ENCODE measurements at places on chromosomes 13 and 19.

DNA sequence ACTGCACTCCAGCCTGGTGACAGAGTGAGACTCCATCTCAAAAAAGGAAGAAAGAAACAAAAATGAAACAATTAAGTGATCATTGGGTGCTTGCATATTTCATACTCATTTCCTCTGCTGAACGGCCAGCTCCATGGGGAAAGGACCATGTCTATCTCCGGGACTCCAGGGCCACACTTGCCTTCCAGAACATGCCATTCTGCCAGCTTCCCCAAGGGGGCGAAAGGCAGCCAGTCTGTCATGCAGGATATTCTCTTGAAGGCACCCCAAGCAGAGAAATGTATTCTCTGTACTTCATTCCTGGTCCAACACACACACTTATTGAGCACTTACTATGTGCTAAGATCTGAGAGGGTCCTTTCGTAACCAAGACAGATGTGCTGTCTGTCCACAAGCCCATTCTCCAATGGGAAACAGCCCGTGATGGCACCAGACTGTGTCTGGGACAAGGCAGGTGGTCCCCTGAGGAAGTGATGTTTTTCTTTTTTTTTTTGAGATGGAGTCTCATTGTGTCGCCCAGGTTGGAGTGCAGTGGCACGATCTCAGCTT, 10.2 kb upstream of the CARM1 start:
- DNase-seq, result no peak

DNA sequence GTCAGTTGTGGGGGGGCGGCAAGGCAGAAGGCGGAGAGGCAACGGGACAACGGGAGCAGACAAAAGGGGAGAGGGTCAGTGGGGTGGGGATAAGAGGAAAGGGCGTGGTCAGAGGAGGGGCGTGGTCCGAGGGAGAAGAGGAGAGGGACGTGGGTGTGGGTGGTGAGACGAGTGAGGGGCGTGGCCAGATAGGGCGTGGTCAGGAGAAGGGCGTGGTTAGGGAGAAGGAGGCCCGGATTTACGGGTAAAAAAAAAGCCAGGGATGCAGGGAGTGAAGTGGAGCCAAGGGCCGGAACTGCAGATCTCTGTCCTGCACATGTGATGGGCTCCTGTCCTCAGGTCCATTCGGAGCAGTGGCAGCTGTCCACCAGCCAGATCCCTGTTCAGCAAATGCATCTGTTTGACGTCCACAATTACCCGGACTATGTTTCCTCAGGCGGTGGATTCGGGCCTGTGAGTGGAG, 21.5 kb downstream of the CPT1C start:
- DNase-seq, result no peak

DNA sequence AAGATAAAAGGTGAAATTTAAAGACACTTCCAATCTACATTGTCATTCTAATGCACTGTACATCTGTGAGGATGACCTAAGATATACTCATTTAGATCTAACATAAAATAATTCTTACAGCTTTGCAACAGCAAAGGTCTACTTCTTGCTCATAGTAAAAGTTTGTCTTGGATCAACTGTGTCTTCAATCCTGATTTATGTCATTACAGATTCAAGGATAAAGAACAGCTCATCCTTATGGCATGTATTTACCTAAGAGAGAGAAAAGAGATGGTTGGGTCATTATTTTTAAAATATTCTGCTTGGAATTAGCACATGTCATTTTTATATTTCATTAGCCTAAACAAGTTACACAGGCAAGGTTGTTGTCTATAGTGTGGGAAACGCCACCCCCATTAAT, 2193.1 kb downstream of the PCDH9 start:
- no peak for DNase-seq

DNA sequence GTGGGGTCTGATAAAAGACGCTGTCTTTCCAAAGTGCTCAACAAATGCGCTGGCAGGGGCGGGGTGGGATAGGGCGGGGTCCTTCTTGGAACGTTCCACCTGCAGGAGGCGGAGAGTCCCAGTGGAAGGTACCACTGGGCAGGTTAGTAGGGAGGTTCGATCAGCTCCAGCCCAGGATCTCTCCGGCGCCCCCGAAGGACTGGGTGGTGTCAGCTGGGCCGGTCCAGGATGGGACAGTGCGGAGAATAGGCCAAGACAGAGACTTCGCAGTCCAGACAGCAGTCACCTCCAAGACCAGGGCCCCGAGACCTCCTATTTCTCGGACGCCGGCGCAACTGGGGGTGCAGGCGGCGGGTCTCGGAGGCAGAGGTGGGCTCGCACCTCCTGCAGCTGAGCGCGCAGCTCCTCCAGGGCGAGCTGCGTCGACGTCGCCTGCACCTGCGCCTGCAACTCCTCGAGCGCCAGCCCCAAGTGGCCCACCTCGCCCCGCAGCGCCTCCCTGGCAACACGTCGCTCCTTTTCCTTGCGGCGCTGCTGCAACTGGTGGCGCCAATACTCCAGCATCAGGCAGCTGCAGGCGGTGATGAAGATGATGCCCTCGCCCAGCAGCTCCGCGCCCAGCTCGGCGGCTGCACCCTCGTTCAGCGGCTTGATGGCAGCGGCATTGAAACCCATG, 21.6 kb downstream of the VASP start:
- DNase-seq, result no peak

DNA sequence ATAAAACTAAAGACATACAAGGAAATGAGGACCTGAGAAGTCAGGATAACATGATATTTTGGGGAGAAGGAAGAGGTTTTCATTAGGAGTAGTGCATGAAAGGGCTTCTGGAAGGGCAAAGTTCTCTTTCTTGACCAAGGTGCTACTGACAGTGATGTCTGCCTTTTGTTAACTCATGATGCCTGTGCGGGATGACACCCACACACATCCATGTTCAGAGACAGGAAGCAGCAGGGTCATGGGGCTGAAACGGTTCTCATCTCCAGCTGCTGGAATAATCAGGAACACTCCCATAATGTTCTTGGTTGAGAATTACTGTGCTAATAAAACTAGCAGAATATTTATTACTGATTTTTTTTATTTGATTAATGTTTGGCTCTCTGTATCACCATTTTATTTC, 29.1 kb downstream of the KCNC3 start:
- no peak for DNase-seq

- peak; percentile 19 for DNase-seq
These were observed 9.8 kb downstream of the CLEC4M start for GRCh38 chr19:7772752-7773291.

- DNase-seq, result no peak
These were observed 1.6 kb upstream of the BEST2 start for GRCh38 chr19:12749938-12750521.

- no peak for DNase-seq
These were observed 746.4 kb downstream of the PCDH9 start for GRCh38 chr13:66483712-66484111.

DNA sequence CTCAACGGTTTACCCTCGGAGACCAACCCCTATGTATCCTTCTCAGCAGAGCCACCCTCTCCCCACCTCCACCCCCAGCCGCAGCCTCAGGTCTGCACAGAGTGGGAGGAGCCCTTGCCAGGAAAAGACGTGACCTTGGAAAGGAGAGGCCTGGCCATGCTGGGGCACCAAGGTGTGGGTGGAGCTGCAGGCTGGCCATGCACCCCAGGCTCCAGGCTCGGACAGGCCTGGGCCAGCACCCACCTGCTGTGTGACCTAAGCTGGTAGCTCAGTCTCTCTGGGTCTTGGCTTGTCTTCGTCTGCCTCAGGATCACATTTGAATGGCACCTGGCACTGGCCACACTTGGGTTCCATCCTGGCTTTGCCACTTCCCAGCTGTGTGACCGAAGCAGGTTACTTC, 29.5 kb downstream of the CCDC8 start:
- no peak for DNase-seq

GRCh38 chr13:25876247-25876646, 175.6 kb downstream of the SHISA2 start:
- DNase-seq, result no peak

GRCh38 chr13:42215578-42216421, 56.2 kb upstream of the AKAP11 start:
- no peak for DNase-seq

GRCh38 chr13:113794764-113795173, 35.7 kb downstream of the TMEM255B start:
- no peak for DNase-seq

DNA sequence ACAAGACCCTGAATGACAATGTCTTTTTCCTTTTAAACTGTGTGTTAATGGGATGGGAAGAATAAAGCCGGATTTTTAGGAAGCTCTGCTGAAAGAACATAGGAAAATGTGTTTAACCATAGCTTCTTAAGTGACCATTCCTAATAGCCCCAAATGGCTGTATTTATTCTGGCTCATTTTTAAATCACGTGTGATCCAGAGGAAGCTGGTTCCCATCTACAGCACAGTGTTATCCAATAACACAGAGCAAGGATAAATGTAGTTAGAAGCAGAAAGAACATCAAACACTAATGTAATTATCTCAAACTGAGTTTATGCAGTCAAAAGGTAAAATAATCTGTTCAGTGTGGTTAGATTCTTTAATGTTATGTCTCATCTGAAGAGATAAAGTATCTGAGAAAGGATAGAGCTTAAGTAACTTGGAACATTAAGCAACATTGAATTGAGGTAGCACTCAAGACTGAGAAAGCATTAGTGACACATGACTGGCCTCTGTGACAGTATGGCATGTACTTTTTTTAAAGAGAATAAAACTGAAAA, 853.3 kb downstream of the GPC5 start:
- no peak for DNase-seq

- DNase-seq, result no peak
These were observed 622 bp downstream of the RASA3 start for GRCh38 chr13:114131583-114132418.

DNA sequence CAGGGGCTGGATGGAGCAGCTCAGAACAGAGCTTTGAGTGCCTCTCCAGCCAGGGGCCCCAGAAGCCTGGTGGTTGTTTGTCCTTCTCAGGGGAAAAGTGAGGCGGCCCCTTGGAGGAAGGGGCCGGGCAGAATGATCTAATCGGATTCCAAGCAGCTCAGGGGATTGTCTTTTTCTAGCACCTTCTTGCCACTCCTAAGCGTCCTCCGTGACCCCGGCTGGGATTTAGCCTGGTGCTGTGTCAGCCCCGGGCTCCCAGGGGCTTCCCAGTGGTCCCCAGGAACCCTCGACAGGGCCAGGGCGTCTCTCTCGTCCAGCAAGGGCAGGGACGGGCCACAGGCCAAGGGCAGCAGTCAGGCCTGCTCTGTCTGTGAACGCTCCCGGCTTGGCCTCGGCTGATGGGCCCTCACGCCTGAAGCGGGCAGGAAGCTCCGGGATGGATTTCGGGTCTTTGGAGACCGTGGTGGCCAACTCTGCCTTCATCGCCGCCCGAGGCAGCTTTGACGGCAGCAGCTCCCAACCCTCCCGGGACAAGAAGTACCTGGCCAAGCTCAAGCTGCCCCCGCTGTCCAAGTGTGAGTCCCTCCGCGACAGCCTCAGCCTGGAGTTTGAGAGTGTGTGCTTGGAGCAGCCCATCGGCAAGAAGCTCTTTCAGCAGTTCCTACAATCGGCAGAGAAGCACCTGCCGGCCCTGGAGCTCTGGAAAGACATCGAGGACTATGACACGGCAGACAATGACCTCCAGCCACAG, at the start of gene GRK1:
Gene GRK1, plus strand, starts transcription at position 269 of the 751 bp plus-strand sequence. Its CDS starts 168 bp downstream, at position 437.
- DNase-seq, result no peak

GRCh38 chr19:2046046-2046907, 4.8 kb downstream of the MKNK2 start:
- DNase-seq, result no peak

GRCh38 chr19:35904311-35905068, 2.2 kb downstream of the HCST start:
- DNase-seq, result no peak

- DNase-seq, result no peak
These were observed 22.5 kb upstream of the SLC35E1 start for GRCh38 chr19:16594681-16595091.

DNA sequence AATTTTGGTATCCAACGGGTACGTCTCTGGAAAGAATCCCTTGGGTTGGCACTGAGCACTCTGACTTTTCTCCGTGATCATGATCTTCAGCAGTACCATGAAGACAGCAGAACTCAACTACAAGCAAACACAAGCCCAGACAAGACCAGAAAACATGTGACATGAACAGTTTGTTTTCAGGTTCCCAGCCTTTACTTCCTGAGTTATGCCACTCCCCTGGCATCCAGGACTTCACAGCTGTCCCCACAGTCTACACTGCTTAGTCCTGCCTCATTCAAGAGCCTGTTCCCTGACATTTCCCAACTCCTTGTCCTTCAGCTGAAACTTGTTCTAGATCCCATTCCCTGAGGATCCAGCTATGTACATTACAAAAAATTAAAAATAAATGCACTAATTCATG, 4.9 kb upstream of the N4BP2L1 start:
- DNase-seq, result no peak

- DNase-seq, result no peak
These were observed 201.5 kb upstream of the CSNK1A1L start for GRCh38 chr13:37306778-37307544.

DNA sequence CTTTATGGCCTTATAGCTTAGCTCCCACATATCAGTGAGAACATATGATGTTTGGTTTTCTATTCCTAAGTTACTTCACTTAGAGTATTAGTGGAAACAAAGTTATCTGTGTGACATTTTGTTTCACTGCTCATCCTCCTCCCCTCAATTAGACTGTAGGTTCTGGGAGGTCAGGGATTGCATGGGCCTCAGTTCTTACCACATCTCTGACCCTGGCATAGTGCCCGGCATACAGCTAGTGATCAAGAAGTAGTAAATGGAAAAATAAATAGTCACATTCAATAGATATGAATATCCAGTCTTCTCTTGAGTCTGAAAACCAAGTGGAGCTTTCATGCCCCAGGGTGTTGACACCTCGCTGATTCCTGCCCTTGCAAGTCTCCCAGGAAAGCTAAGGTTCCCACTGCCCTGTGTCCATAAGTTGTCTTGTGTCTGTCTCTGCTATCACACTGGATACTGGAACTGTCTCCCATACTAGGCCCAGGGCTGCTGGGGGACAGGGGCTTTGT, 249.5 kb upstream of the TSHZ3 start:
- DNase-seq, result no peak

DNA sequence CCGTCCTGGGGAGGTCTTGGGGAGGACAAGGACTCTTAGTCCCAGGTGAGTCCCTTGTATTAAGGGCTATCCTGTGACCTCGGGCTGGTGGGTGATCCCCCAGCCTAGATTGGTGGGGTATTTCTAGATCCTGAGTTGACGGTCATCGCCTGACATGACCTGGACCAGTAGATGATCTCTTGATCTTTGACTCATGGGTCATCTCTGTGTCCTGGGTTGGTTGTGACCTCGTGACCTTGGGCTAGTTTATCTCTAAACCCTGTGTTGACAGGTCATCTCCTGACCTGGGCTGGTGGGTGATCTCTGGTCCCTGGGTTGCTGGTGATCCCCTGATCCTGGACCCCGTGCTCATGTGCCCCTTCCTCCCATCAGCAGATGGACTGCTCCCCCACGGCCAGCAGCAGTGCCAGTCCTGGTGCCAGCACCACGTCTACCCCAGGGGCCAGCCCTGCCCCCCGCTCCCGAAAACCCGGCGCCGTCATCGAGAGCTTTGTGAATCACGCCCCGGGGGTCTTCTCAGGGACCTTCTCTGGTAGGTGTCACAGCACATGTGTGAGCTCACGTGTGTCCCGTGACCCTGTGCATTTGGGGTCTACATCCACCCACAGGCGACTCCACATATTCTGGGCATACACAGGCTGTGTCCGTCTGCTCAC, 6.3 kb downstream of the MIDN start:
- no peak for DNase-seq

GRCh38 chr19:3695124-3695733, 5.0 kb downstream of the PIP5K1C start:
- DNase-seq, result no peak
